Neuronal stem cell (in vitro differentiated cells): ENCODE measurements at places on chromosomes 16 and 17.

- no peak for DNase-seq
Measured at GRCh38 chr17:57235124-57235523, 21.2 kb upstream of the MSI2 start.

- DNase-seq: peak; percentile 73
Measured at GRCh38 chr17:4986951-4987766, at the start of gene CAMTA2. Gene CAMTA2, minus strand, starts transcription at chr17:4987675. Its CDS starts 1,453 bp downstream, at chr17:4986222.

- DNase-seq: no peak
Measured at GRCh38 chr17:35801583-35802224, 6.3 kb upstream of the MMP28 start.

DNA sequence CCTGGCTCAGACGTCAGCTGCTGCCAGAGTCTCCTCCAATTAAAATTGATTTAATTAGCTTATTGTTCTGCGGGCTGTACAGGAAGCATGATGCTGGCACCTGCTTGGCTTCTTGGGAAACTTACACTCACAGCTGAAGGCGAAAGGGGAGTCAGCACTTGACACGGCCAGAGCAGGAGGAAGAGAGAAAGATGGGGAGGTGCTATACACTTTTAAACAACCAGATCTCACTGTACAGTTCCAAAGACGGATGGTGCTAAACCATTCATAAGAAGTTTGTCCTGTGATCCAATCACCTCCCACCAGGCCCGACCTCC lies 1.4 kb upstream of the PRDM7 start:
- DNase-seq: no peak

DNA sequence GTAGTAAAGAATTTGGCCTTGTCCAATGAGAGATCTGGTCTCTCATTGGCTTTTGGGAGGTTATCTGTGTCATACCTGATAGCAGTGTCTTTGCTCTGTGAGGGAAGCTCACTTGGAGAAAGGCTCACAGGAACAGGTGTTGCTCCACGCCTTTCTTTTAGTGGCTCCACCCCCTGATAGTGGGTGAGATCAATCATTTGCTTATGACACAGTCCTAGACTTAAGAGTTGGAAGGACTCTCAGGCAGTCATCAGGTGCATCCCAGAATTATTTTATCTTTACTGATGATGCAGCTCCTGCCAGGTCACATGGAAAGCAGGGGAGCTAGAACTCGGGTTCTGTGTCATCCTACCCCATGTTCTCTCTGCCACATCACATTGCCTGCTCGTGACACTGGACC lies 59.3 kb downstream of the CENPV start:
- no peak for DNase-seq

DNA sequence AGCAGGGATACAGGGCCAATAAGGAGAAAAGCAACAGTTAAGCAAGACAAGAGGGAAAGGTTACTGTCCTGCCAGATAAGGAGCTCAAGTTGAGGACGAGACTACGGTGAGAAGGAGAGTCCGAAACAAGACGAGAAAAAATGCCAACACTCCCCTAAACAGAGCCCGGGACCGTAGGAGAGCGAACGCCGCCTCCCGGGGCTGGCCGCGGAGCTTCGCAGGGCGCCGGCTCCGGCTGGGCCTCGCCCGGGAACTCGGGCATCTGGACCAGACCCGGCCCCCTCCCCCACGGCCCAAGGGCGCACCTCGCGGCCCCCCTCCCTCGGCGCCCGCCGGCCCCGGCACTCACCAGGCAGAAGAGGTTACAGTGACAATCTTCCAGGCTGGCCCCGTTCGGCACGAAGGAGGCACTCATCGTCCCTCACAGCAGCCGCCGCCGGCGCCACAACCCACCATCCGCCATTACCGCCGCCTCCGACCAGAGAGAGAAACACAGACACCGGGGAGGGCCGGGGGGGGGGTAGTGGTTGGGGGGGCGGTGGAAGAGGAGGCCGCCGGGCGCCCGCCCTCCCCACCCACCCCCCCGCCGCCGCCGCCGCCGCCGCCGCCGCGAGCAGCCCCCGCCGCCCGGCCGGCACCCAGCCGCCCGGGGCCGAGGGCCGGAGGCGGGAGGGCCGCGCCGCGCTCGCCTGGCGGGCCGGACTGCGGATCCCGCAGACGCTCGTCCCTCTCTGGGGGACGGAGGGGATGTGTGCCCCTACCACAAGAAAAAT lies at the start of gene MED13:
Gene MED13 (minus strand): TSS at position 488 of the 773 bp plus-strand sequence. CDS start 73 bp downstream, at position 415.
- DNase-seq: peak; percentile 33

DNA sequence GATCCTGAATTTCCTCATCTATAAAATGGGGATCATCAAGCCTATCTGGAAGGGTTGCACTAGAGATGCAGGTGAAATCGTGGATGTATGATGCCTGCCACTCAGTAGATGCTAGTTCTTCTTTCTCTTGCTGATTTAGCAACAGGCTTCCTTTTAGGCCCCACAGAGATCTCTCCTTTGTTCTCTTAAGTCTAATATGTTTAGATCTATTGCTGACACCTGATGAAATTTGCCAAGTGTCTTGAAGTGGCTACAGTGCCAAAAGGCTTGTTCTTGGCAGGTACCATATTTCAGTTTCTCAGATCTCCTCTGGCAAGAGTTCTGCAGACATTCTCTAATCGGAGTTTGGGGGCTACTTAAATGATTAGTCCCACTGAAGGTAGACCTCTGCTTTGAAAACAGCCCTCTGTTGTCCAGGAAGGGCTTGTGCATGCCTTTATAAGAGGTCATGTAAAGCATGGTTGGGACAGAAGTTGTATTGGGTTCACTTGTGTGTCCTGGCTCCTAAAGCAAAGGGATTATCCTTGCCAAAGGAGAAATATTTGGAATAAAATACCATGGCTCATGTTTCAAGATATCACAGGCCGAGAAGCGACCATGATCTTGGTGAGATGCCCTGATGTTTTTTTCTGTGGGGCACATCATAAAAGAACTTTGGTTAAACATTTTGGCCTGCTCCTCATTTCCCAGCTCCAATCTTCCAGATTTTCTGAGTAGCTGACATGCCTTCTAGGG lies 234.0 kb downstream of the MSI2 start:
- no peak for DNase-seq

DNA sequence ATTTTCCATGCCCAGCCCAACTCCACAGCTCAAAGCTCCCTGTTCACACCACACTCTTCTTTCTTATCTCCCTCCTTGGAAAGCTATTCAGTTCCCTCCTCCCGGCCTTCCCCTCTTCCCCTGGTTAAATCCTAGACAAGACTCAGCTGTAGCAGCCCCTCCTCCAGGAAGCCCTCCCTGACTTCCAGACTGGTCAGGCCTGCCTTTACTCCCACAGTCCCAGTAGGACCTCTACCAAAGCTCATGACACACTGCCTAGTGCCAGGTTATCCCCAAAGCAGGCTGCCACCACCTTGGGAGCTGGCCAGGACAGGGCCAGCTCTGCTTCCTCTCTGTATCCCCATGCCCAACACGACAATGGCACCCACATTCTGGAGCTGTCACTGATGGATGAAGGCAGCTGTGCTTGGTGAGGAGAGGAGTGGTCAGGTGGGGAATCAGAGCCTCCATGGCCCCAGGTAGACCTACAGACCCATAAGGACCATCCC lies 50.0 kb downstream of the BEAN1 start:
- no peak for DNase-seq

GRCh38 chr17:80023481-80024205 lies 12.0 kb downstream of the TBC1D16 start:
- no peak for DNase-seq

- no peak for DNase-seq
Measured at GRCh38 chr17:19650826-19651225, 2.3 kb downstream of the ALDH3A2 start.
